ENCODE measurements at places on chromosomes 6 and 20.
A peak's percentile ranks its signal among the peaks of the same experiment; 100 is the strongest.

GRCh38 chr20:42193119-42193518 lies 574.9 kb upstream of the CHD6 start:
- DNase-seq: no peak

GRCh38 chr6:12354499-12354898 lies 64.3 kb downstream of the EDN1 start:
- no peak for DNase-seq

DNA sequence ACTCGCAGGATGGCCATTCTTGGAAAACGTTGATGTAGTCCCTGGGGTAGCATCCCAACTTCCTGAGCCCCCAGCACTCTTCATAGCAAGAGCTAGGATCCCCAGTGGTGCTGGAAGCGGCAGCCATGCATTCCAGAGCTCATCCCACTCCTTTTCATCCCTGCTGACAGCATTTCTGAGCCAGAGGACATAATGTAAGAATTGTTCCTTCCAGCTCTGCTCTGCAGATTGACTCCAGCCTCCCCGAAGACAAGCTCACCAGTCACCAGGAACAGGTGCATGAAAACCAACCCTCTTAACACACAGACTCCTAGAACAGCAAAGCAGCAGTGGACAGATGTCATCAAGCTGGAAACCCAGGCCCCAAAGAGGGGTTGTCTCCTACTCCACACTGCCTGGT lies 3.8 kb downstream of the SLC13A3 start:
- DNase-seq: no peak

DNA sequence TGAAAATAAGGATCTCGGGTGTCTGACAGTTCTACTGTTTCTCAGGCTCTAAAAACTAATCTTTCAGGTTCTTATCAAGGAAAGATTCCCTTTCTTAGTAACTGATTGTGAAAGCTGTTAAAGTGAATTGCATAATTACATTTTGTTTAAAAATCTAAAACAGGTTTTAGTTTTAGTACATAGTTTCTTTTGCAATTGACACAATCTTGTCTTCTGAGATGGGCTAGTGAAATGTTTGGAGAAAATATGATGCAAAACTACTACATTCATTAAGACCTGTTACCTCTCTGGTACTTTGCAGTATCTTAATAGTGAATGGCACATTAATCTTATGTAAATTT lies 298.4 kb downstream of the UTRN start:
- no peak for DNase-seq

GRCh38 chr6:137165375-137166246 lies 7.8 kb downstream of the IL22RA2 start:
- DNase-seq: peak; percentile 48

- no peak for DNase-seq
Measured at GRCh38 chr6:7806711-7807110, 80.8 kb downstream of the BMP6 start.

- DNase-seq: no peak
Measured at GRCh38 chr20:48378976-48379675, 448.7 kb downstream of the PREX1 start.
